ENCODE measurements at places on chromosomes 2 and 18.
A peak's percentile ranks its signal among the peaks of the same experiment; 100 is the strongest.

GRCh38 chr2:10208736-10209135 lies 86.2 kb downstream of the RRM2 start:
- DNase-seq: peak; percentile 3

- DNase-seq: no peak
These were observed 482.0 kb downstream of the BCL11A start for GRCh38 chr2:60071490-60071831.

DNA sequence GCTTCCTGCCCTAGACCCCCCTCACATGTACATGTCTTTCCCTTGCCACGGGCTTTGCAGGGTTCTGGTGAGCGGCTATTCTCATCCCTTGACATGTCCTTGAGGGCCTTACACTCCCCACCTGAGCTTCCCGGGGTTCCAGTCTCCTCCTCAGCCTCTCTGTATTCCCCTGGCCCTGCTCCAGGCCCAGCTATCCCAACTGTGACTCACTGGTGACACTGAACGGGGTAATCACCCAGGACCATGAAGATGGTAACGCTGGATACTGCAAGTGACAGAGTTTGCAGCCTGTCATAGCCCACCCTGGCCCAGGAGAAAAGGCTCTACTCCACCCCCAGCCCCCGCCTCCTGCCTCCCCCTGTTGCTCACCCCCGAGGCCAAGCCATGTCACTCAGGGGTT lies 27.3 kb downstream of the KIF3C start:
- DNase-seq: no peak

- DNase-seq: no peak
These were observed 125.6 kb downstream of the HRH4 start for GRCh38 chr18:24585996-24586566.

- DNase-seq: no peak
These were observed 42.1 kb downstream of the SRBD1 start for GRCh38 chr2:45568935-45569334.

DNA sequence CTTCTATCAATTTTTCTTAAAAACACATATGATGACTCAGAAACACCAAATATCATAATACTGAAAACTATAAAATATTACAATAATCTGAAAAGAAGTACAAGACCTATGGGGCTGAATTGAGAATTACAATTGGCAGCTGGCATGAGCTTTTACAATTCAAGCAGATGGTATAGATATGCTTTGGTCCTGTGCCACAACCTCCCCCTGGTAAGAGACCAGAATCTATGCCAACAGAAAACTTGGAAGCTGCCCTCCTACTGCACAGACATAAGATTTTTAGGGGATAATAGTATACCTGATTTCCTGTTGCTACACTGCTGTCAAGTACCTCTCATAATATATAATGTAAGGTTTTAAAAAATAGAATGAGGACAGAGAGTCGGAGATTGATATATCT lies 46.8 kb upstream of the CDH7 start:
- no peak for DNase-seq

GRCh38 chr2:61807036-61807757 lies 46.7 kb downstream of the FAM161A start:
- no peak for DNase-seq

DNA sequence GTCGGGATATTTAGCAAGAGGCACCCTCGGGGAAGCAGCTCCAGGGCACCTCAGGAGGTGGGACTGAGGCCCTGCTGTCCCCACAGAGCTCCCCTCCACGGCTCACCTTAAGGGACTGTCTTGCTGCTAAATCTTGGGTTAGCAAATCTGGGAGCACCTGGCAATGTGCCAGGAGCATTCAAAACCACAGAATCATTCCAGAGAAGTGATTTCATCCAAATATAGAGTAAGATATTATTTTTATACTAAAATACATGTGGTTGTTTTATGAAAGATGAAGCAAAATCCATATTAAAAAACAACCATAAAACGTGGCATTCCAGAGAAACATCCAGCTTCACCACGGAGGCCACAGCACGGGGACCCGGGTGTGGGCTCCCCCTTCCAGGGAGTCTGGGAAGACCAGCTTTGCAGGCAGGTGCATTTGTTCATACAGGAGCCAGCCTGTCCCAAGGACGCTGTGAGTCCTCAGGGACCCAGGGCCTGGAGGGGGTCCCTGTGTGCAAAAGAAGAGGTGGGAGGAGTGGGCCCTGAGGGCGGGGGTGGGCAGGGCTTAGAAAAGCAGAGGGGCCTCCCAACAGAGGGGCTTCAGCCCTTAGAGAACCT lies 16.3 kb downstream of the HS1BP3 start:
- DNase-seq: no peak

DNA sequence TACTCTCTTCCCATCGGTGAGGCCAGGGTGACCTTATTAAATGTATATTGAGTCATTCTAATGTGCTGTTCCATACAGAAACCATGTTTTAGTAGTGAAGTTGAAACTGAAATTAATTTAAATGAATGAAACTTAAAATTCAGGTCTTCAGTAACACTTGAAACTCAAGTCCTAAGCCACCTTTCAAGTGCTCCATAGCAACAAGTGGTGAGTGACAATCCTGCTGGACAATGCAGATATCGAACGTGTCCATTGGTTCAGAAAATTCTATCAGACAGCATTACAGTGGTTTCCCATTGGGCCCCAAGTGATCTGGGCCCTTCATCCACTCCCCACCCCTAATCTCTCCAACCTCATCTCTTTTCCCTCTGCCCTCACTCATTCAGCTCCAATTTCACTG lies 48.7 kb downstream of the HNMT start:
- DNase-seq: no peak

GRCh38 chr2:70934981-70935380 lies 719 bp upstream of the ATP6V1B1 start:
- no peak for DNase-seq

- no peak for DNase-seq
These were observed 115.1 kb downstream of the CDH20 start for GRCh38 chr18:61448316-61448715.

GRCh38 chr18:37779220-37779619 lies 213.6 kb upstream of the CELF4 start:
- DNase-seq: no peak

DNA sequence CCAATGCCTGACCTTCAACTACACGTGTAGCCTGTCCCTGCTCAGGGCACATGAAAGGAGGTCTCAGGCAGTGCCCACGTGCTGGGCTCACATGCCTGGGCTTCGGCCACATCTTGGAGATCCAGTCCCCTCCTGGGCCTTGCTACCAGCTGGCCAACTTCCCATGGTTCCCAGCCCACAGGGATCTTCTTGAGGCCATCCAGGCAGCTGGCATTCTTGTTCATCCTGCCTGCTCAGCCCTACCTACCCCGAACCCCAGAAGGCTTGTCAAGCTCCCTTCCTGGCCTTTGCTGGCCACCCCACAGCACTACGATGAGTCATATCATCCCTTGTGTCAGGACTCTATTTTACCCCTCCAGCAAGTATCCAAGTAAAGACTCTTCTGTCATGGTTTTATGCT lies 97.1 kb downstream of the ZBTB7C start:
- DNase-seq: no peak

DNA sequence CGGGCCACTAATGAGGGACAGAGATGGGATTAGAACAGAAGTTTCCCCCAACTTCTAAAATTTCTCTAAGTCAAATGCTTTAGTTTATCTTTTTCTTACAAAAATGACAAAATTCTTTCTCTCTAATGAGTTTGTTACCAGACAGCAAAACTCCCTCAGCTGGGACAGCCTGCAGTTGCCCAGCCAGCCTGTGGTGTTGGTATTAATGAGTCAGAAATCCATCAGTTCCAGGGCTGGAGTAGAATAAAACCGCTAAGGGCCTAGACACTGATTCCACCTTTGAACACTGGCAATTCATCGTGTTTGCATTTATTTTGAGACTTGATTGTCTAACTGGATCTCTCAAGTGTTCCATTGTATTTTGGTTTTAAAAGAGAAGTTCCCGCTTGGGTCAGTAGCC lies 38.3 kb upstream of the SMAD2 start:
- DNase-seq: no peak

DNA sequence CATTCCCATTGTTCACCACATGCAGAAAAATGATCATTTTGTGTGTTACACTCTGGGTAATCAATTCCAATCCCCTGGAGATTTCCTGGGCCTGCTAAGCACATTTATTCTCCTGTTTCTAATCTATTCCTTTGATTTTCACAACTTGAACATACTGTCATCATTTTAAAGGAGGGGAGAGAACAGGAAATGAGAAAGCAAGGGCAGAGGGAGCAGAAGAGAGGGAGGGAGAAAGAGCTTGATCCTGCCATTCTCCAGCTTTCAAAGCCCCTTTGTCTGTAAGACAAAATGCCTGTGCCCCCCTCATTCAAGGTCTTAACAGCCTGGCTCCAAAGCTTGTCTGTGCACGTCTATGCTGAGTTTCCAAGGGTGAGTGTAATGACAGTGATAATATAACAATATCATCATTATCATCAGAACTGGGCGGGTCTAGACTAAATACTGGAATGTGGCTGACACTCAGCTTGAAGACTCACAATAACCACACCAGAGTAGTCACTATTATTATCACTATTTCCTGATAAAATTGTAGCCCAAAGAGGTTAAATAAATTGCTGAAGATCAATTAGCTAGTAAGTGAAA lies 164.4 kb upstream of the KLHL29 start:
- no peak for DNase-seq

- no peak for DNase-seq
These were observed 13.9 kb upstream of the HTR2B start for GRCh38 chr2:231138699-231139098.

DNA sequence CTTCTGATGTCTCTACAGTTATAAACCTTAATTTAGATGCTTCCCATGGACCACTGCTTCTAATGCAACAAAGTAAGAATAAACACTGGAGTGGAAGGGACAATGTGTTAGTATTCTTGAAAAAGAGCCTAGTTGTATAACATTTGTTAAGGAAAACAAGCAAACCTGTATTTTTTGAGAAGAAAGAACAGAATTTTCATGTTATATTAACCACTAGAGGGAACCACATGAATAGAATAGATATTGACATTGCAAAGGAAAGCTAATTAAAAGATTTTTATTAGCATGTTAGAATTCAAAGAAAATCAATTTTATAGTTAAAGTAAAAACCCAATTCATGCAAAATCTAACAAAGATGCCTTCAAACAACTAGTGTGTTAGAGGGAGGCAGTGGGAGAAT lies 151.2 kb upstream of the BARD1 start:
- DNase-seq: no peak

DNA sequence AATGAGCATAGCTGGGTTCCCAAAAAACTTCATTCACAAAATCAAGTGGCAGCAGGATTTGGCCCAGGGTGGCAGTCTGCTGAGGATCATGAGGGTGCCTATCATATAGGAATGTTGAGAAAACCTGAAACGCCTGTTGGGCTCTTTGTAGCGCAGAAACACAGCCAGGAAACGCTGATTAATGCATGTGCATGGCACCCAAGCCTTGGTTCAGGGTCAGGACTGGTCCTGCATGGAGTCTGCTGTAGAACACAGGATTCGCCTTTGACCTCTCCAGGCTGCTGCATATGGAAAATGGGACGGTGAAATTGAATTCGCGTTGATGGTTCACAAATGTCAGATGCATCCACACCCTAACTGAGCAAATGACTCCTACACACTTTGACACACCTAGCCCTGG lies 227.9 kb upstream of the COPS8 start:
- no peak for DNase-seq

DNA sequence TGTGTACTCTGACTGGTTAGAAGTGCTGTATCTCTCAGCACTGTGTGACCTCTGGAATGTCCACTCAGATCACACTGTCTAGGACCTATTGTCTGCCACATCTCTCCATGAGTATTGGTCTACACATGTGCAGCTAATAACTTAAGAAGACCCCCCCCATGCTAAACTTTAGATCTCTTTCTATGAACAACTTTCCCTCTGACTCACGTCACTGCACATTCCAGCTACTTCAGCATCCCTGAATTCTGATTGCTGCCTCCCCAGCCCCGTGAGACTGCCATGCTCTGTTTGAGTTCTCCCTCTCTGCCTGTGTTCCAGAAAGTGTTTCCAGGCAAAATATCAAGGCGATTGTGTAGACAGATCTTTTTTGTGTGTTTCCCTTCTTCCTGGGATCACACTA lies 41.8 kb downstream of the RAPGEF4 start:
- no peak for DNase-seq

- DNase-seq: no peak
These were observed 46.4 kb downstream of the BMP10 start for GRCh38 chr2:68824831-68825230.

DNA sequence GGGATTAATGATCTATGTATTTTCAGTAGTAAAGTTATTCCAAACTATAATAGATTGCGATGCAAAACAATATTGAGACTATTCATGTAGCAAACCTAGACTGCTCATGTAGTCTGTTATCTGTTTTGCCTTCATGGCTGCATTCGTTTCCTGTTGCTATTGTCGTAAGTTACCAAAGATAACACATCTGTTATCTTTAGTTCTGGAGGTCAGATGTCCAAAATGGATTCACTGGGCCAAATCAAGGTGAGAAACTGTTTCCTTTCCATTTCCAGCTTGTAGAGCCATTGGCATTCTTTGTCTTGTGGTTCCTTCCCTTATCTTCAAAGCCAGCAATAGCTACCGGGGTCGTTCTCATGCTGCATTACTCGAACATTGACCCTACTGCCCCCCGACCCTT lies 20.9 kb downstream of the ITGAV start:
- DNase-seq: no peak

DNA sequence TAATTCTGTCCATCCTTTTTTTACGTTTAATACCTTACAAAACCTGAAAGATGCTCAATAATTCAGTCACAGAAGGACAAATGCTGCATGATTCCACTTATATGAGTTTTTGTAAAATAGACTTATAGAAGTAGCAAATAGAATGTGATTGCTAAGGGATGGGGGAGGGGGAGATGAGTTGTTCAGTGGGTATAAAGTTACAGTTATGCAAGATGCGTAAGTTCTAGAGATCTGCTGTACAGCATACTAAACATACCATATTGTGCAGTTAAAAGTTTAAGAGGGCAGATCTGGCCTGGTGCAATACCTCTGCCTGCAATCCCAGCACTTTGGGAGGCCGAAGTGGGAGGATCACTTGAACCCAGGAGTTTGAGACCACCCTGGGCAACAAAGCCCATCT lies 78.8 kb downstream of the TET3 start:
- DNase-seq: no peak

- no peak for DNase-seq
These were observed 350.4 kb downstream of the EN1 start for GRCh38 chr2:118496870-118497611.

DNA sequence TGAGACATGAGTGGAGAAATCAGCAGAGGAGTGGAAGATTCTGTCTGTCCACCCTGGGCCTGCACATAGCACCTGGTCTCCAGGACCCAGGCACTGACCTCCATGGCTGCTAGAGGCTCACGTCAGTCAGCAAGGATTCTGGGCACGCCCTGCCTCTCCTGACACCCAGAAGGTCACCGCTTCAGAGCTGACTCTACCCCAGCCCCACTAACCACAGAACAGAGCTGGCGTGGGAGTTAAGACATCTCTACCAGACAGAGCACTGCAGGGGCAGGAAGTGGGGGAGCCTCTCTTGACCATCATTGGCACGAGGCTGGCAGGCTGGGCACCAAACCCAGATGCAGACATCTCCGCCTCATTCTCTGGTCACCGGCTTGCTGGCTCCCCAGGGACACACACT lies 3.0 kb downstream of the ADCY3 start:
- DNase-seq: no peak
